ENCODE measurements at places on chromosomes 7 and 10.

DNA sequence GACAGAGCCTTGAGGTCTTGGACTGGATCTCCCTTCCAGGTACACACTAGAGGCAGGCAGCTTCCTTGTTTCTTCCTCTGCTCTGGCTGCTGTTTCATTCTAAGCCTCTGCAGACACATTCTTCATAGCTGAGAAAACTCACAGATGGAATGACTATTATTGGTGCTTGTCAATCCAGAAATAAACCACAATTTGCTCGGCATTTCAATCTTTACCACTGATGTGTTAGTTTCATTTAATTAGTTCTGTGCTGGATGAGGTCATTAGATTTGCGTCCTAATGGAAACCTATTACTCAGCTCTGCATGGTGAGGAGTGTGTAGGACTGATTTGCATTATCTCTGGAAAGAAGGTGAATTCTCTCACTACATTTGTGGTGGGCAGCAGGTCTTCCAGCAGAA lies 392.5 kb downstream of the NRG3 start:
- DNase-seq, result no peak

GRCh38 chr7:37524797-37525196 lies 76.1 kb upstream of the ELMO1 start:
- no peak for DNase-seq

- no peak for DNase-seq
Observed at GRCh38 chr10:27542812-27543211, 38.7 kb downstream of the RAB18 start.

DNA sequence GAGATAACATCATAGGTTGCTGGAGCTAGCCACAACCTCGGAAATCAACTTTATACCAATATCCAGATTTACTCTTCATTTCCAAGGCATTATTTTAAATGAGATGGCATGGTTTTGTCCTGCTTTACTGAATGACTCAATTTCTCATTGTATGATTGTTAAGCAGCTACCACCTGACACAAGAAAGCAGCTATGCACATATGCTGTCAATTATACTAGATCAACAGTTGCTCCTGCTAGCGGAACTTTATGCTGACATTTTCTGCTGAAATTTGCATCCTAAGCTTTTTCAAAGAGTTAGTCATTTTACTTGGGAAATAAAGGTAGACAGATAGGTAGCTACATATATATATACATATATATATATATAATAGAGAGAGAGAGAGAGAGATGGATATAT lies 8.9 kb upstream of the CH25H start:
- DNase-seq, result no peak

DNA sequence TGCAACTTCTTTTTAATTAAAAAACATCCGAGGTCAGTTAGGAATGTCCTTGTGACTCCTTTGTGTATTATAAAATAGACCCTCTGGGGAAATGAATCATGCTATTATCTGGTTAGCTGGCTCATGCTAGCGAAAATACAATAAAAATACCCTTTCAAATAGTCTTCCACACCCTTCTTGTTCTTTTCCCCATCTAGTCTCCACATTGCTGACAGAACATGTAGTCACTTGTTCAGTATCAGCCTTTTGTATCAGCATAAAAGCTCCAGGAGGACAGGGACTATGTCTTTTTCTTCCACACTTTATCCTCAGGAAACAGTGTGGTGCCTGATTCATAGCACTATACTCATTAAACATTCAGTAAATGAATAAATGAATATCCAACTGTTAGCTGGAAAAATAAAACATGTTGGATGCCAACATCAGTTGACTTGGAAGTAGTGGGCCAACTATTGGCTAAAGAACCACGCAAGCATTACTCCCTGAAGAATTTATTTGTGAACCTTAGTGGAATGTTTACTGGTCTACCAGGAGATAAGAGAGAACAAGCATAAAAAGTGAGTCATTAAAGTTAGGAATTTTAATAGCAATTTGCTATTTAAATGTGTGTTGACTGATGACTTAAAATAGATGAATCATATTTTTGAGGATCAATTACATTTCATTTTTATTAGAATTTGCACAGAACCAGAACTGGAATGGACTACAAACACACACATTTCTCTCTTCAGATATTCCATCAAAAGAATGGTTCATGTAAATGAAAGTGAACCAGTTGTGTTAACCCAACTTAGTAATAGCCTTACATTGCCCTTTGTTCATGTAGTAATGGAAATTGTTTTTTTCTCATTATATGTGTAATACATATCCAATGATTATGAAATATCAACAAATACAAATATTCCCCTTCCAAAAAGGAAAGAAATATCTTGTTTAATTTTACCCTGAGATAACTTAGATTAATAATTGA lies 129.6 kb downstream of the DKK1 start:
- no peak for DNase-seq

DNA sequence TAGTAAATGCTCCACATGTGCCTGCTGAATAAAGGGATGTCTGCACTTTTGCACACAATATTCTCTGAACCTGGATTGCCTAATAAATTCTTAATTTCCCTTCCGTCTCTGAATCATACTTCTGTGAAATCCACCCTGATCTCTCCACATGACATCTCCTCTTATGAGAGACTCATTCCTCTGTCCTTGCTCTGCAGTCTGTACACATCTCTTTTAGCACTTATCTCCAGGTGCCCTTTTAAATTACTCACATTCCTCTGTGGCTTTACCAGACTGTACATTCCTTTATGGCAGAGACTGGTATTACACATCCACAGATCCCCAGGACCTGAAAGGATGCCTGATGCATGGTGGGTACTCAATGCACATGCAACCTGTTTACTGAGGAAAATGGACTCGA lies 527.6 kb downstream of the PHTF2 start:
- no peak for DNase-seq

- DNase-seq, result no peak
Observed at GRCh38 chr10:73205890-73206289, 38.0 kb downstream of the FAM149B1 start.

DNA sequence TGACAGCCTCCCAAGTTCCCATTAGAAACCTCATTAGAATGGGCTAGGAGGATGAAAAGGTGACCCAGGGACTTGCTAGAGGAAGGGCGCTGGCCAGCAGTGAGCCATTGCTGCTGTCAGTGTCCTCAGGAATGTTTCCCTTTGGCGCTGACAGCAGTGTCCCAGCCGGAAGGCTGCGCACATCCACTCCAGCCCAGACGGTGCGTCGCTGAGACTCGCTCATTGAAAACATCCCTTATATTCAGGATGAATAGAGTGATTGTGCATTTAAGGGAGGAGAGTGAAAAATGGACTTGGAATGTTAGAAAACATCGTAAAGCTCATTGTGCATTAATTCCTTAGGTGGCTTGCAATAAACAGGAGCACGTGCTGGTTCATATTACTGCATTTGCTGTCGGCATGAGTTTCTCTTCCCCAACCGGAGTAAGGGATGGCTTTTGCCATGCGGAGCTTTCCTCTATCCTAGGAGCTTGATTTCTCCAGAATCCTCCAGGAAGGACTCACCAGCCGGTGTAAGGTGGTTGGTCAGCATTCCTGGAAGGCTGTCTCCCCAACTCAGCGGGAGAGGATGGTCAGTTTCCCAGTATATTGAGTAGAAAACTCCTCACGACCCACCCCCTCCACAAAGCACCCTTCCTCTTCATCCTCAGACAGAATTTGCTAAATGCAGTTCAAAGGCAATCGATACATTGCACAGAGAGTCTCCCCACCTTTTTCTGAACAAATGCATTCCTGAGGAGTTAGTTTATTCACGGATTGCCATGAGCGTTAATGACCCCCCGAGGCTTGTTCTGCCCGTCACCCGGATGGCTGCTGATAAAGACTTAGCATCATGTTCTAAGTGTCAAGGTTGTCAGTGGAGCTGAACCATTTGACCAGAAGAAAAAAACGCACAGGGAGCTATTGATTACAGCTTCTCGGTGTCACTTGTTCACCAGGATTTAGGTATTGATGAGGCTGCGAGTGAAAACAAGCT lies 201.8 kb downstream of the EBF3 start:
- DNase-seq, result no peak

GRCh38 chr10:127123626-127124025 lies 72.8 kb downstream of the INSYN2A start:
- DNase-seq, result no peak

DNA sequence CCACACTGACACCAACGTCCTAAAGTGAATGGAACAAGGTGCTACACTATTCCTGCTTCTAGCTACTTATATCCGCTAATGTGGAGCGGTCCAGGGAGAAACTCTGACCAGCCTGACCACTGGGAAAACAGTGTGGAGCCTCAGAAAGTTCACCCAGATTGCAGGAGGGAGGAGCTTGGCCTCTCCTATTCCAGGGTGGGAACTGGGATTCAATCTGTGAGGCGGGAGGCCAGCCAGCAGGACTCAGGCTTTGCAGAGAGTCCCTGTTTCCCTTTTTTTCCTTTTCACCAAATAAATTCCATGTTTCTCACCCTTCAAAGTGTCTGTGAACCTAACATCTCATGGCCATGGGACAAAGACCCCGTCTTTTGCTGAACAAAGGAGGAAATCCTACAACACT lies 86.4 kb upstream of the SEMA3C start:
- DNase-seq, result no peak

DNA sequence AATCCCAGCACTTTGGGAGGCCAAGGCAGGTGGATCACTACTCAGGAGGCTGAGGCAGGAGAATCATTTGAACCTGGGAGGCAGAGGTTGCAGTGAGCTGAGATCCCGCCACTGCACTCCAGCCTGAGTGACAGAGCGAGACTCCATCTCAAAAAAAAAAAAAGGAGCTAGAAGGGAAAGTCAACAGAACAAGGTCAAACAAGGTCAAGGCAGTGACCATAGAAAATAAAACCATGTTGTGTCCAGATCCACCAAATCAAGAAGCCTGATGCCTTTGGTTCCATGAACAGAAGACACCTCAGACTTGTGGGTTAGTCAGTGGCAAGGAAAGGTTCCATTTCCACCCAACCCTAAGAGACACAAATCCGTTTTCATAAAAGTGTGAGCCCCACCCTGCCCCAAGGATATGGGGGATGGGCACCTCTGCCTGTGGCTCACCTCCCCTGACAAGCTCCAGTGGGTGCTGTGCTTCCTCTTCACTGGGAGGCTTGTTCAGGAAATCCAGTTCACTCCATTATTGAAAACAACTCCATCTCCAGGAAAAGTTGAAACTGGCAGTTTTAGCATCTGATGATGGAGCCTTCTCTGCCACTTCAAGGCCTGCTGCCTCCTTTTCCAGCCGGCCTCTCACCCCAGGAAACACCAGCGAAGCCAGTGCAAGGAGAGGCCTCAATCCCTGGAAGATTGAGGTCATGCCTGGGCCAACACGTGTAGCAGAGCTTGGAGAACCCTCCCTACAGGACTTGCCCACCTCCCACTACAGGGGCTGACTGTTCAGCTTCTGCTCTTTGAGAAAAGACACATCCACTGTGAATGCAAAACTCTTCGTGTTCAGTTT lies 152.9 kb downstream of the NRF1 start:
- no peak for DNase-seq

GRCh38 chr7:92589056-92589455 lies 1.1 kb downstream of the FAM133B start:
- DNase-seq, result no peak

- DNase-seq, result no peak
Observed at GRCh38 chr7:157495594-157495993, 158.8 kb downstream of the DNAJB6 start.

- DNase-seq, result no peak
Observed at GRCh38 chr7:76048668-76048988, 722 bp downstream of the MDH2 start.

GRCh38 chr7:149140831-149141230 lies 6.4 kb upstream of the ZNF398 start:
- no peak for DNase-seq

- no peak for DNase-seq
Observed at GRCh38 chr10:30488316-30488715, 54.3 kb downstream of the MAP3K8 start.

DNA sequence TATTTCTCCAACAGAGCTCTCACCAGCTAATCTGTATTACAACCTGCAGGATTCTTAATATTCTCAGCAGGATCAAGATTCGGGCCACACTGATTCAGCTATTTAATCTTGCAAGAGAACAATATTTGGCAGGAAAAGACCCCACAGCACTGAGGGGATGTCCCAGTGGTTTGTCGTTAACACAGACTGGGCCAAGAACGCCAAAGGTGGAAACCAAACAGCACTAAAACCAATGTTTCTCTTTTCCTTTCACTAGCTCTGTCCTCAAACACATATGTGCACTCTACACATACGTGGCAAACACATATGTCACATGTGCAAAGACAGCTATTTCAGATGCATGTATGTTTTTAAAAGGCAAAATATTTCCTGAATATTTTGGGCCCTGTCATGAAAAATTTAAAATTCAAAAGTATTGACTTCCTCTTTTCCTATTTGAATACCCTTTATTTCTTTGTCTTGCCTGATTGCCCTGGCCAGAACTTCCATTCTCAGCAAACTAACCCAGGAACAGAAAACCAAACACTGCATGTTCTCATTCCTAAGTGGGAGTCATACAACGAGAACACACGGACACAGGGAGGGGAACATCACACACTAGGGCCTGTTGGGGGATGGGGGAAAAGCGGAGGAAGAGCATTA lies 51.7 kb upstream of the NEBL start:
- no peak for DNase-seq

- no peak for DNase-seq
Observed at GRCh38 chr7:29142021-29142727, 4.2 kb downstream of the CPVL start.

- DNase-seq, result no peak
Observed at GRCh38 chr7:76428868-76429805, 4.4 kb downstream of the ZP3 start.

GRCh38 chr7:4833691-4834600 lies 27.9 kb downstream of the PAPOLB start:
- no peak for DNase-seq

DNA sequence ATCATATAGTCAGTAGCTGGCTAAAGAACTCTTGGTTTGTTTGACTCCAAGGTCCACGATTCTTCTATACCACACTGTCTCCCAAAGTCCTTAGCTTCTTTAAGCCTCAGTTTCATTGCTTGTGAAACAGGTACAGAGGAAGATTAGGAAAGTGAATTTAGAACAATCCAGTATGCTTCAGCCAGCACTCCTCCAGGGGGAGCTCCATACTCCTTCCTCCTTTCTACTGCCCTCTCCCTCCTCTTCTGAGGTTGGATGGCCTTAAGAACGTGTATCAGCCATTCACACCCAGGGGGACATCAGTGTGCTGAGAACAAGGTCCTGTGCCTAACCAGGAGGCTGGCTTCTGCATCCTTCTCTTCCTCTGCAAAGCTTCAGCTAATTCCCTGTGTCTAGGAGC lies 54.8 kb upstream of the CALD1 start:
- no peak for DNase-seq

GRCh38 chr10:13706604-13707003 lies 119.8 kb downstream of the PRPF18 start:
- DNase-seq, result no peak

- DNase-seq, result no peak
Observed at GRCh38 chr10:48982584-48982983, 42.9 kb upstream of the LRRC18 start.

- no peak for DNase-seq
Observed at GRCh38 chr7:1754345-1754908, 84.3 kb downstream of the ELFN1 start.

DNA sequence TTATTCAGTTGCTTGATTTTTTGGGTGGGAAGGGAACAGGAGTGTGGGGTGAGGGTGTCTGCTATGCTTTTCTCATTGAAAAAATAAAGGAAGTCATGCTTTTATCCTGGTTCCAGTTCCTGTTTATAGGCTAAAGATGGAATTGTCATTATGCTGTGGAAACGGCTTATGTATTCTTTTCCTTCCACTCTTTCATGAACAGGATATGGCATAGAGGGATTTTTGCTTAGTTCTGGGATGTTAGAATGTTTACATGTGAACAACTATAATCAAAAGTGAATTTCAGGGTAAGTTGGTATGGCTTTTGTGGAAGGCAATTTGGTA lies 35.9 kb upstream of the PTPN12 start:
- DNase-seq, result no peak

GRCh38 chr7:149816267-149816751 lies 21.9 kb upstream of the ZNF862 start:
- DNase-seq, result no peak
